Stimulated activated naive B cell treated with anti-CD40 and anti-IgM and Interleukin-4, amounts not matched to agents 10 μg/mL and 1 μg/mL and 100 μg/mL, for 72 hours (primary cell): ENCODE measurements at places on chromosomes 12 and 14.

DNA sequence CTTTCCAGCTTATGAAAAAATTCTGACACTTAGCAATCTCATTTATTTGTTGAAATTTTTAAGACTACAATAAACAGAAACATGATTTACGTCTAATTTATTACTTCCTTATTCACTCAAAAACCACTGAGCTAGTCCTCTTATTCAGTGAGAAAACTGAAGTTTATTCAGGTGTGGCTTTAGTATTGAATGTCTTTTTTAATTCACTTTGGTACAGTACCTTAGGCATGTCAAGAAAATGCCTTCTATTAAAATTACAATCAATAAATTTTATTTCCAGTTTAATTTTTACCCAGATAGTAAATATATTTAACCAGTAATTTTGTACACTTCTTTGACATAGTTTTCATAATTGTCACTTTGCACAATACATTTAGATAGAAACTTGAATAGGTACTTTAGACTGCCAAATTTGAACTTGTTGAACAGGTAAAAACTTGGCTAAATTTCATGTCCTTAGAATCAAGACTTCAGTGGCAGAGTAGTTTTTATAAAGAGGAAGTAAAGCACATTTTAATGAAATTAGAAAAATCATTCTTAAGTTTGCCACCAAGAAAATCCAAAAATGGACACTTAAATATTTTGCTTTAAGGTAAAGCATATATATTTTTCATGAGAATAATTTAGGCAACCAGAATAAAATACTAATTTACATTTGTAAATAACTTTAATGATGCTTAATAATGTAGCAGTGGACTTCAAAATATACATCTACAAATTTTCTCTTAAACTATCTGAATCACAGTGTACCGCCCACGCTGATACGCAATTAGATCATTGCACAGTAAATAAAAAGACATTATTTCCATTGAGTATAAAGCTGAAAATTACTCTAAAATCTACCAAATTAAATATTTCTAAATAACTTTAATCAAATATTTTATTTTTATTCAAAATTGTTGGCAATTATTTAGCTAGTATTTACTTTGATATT, 159.1 kb downstream of the RASSF9 start:
- no peak for DNase-seq

DNA sequence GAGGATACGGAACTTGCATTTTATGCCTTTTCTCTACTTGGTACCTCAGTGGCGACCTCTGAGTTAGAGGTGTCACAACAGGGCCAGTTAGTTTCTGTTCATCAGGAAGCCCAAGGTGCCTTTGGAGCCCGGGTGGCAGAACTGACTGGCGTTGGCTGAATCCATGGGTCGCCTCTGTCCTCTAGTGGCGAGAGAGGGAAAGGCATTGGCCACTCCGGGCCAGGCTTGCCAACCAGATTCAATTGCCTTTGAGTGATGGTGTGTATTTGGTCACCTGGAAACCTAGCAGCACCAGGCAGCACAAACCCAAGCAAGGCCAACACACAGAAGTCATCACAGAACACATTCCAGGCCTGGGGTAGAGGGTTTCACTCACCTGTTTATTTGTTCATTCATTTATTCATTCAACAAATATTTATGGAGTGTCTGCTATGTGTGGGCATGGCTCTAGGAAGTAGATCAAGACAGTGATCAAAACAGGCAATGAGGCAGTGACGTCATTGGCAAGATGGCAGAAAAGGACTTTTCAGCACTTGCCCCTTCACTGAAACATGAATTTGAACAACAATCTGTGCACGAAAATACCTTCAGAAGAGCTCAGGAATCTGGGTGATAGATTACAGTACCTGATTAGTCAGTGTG, 40.5 kb upstream of the KCNA5 start:
- peak; percentile 43 for DNase-seq

GRCh38 chr12:18864900-18865561, 127.1 kb downstream of the CAPZA3 start:
- no peak for DNase-seq

GRCh38 chr12:5031958-5032357, 11.7 kb upstream of the KCNA5 start:
- DNase-seq, result no peak

DNA sequence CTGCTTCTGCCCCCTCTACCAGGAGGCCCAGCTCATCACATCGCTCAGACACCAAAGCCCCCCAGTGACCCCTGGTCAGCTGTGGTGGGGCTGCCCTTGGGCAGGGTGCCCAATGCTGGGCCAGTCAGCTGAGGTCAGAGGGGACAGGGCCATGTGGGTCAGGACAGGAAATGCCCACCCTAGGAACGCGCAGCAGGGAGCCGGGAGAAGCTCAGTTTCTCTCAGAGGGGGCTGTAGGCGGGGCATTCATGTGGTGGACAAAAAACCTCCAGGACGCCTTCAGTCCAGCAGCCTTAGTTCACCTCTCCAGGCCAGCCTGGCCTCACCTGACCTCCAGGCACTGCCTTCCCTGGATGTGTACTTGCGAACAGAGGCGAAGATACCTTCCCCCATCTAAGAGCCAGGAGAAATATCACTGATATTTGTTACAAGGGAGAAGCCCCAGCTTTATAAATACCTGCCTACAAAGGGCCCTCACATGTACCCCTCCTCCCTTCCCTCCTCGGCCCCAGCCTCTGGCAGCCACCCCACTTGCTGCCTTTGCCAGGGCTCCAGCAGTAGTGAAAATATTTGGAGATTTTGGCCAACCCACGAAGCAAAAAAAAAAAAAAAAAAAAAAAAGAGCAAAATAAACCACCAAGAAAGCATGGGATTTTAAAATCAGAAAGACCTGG, 41.9 kb upstream of the PLEKHG6 start:
- no peak for DNase-seq

DNA sequence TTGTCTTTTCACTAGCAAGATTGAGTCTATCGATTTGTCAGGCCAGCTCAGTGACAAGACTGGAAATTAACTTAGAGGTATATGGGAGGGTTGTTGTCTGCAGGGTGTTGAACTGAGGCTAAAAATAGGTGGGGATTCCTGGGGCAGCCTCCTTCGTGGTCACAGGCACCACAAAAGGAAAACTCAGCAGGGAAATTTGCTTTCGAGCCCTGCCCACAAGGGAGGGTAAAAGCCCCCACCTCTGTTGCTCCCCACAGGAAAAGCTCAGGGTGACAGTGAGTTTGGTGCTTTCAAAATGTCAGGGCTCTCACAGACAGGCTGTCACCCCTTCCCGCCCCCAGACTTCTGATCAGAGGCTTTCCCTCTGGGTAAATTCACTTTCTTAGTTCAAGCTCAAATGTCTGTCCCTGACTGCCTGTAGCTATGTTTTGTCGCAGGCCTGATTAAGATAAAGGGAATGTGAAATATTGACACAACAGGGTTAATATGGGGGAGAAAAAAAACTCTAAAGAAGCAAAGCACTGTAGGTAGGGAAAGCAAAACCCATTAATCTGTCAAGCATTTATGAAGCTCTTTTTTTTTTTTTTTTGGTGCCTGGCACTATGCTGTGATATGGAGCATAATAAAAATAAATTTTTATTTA, 11.7 kb upstream of the NFKBIA start:
- DNase-seq, result peak; percentile 59

DNA sequence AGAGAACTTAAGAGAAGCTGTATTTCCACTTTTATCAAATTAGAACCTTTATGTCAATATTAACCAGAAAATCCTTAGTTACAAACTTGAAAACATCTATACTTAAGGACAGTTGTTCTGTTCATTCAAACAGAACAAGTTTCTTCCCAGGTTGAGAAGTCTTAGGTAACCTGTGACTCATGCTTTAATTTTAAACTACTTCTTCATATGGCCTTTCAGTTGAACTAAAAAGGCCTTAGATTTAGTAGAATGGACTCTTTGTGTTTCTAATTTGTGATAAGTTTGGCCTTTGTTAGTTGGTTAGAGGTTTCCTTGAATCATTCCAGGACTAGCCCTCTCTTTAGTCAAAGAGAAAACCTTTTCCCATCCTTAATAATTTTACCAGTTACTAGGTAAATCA, 274.2 kb downstream of the FUT8 start:
- no peak for DNase-seq

GRCh38 chr12:103580026-103580425, 7.0 kb upstream of the STAB2 start:
- no peak for DNase-seq

DNA sequence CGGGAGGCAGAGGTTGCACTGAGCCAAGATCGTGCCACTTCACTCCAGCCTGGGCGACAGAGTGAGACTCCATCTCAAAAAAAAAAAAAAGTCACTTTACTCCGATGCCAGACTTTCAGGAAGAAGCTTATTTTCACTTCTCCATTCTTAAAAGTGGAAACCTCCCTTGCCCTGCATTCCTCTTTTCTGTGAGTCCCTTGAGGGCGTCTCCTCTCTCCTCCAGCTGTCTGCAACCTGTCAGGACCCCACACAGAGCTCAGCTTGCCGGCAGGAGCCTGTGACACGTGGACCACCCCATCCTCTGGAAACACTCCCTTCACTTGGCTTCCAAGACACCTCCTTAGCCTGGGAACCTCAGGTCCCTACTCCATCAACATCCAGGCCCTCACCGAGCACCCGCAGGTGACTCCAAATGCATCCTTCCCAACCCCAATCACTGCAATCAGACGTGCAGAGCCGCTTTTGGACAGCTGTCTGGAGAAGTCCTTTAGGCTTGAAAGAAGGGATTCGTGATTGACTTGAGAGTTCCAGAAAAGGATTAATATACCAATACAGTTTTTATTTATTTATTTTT, 34.3 kb downstream of the SLC15A4 start:
- no peak for DNase-seq

DNA sequence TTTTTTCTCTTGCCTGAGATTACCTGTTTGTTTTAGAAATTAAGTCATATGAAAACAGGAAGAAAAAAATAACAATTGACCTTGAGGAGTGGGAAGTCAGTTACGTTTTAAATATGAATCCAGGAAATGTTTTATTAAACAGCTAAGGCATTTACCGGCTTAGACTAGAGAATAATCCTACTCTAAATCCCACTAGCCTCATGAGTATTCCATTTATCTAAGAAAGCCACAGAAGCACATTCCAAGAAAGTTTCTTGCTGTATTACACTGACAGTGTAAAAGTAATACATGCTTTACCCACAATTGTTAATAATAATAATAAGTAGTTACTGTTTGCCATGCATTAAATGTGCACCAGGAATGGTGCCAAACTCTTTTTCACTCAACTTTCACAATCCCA, 90.9 kb downstream of the BMP4 start:
- DNase-seq, result no peak

GRCh38 chr12:18737819-18738218, at the start of the genes CAPZA3 and PLCZ1:
TSS of gene CAPZA3 (plus strand) at chr12:18738119. CDS start at chr12:18738269, 150 bp downstream.
TSS of gene PLCZ1 (minus strand) at chr12:18738012. CDS start at chr12:18737371, 641 bp downstream.
- no peak for DNase-seq

DNA sequence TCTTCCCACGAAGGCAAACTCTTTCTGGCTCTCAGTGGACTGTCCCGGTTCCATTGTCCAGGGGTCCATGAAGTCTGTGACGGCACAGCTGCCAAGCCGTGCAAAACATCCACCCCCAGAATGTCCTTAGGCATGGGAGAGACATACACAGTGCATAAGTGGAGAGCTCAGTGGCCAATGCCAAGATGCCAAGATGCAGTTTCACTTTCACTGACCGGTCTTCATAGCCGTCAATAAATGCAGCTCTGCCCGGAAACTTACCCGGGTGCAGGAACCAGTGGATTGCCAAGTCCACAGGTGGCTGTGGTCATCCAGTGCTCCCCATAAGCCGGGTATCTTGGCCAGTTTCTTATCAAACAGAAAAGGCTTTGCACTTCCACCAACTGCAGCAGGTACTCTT, 162.3 kb downstream of the PTCSC3 start:
- DNase-seq, result no peak

DNA sequence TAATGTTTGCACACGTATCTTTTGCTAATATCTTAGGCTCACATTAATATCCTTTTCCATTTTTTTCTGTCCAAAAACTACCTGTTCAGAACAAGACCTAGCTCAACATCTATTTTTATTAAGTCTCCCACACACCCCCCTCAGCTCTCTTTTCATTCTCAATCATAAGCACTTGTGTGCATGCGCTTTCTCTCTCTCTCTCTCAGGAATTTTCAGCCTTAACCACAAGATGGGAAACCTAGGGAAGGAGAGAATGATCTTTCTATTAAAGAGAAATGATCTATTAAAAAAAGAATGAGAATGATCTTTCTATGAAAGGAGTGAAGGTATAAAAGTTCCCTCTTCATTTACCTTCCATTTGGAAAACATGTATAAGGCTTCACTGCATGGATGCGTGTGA, 39.7 kb upstream of the AP4S1 start:
- DNase-seq, result no peak

DNA sequence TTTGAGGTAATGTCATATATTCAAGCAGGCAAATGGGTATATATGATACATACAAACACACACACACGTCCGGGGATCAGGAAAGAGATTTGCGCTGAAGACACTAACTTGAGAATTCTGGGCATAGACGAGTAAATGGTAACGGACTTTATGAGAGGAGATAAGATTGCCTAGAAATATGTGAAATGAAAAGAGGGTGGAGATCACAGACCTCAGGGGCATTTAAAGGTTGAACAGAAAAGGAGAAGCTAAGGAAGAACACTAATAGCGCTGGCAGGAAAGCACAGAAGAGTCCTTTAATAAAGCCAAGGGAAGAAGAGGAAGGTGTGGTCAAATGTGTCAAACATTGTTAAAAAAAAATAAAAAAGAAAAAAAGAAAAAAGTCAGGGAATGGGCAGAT, 13.1 kb downstream of the CRY1 start:
- DNase-seq, result no peak

DNA sequence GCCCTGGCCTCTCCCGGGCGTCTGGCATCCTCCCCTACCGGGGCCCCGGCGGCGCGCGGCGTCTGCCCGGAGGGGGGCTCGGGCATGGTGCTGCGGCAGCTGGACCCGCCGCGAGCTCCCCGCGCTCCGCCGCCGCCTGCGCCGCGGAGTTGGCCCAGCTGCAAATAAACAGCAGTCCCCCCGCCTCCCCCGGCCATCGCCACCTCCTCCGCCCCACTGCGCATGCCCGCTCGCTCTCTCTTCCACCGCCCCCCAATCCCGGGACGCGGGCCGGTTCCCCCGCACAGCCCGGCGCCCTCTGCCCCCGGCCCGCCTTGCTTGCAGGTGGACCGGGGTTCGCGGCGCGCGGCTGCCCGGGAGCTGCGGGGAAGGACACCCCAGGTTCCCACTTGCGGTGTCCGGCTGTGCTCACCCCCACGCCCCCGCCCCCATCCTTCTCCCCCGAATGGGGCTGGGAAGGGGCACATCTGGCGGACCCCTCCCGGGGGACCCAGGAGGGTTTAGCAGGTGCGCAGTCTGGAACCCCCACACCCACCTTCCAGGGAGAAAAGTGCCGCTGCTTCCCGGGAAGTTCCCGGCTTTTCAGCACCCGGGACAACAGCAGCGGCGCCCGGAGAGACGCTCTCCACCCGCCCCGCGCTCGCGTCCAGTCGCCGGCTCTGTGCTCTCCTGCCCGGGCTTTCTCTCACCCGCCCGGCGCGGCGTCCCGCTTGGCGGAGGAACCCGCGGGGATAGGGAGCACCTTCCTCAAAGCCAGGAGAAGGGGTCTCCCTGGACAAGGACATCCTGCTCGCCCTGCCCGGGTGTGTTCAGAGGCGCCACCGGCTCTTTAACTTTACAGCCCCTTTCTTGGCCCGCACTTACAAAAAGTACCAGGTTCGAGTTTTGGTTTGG, at the start of gene TMTC1:
TSS of gene TMTC1 (minus strand) at position 170 of the 894 bp plus-strand sequence. CDS start 191 bp downstream, outside the sequence.
- no peak for DNase-seq
